ENCODE measurements at places on chromosomes 2 and 18.

DNA sequence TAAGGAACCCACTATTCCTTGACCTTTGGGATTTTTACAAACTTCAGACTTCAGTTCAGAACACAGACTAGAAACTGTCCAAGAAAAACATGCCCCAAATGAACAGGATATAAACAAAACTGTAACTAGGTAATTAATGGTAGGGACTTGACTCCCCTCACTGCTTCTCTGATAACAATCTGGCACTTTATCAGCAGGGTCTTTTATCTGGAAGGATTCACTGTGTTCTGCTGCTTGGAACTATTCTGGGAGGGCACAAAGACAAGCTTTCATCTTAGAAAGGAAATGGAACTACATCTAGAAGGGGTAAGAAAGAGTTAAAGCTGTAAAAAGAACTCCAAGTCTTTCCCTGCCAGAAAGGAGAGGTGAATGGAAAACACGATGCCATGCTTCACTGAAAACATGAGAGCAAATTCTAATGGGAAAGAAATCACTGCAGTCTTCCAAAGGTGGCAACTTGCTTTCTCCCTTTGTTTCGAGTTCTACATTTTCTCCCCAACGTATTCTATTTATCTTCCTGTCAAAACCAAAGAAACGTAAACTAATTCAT is 181.2 kb downstream of the THADA start:
- no peak for DNase-seq

- DNase-seq: no peak
Measured at GRCh38 chr18:25247725-25248124, 104.2 kb downstream of the ZNF521 start.

- DNase-seq: no peak
Measured at GRCh38 chr2:237011206-237011795, 74.4 kb upstream of the COPS8 start.

- DNase-seq: no peak
Measured at GRCh38 chr2:75320898-75321598, 121.7 kb upstream of the TACR1 start.

DNA sequence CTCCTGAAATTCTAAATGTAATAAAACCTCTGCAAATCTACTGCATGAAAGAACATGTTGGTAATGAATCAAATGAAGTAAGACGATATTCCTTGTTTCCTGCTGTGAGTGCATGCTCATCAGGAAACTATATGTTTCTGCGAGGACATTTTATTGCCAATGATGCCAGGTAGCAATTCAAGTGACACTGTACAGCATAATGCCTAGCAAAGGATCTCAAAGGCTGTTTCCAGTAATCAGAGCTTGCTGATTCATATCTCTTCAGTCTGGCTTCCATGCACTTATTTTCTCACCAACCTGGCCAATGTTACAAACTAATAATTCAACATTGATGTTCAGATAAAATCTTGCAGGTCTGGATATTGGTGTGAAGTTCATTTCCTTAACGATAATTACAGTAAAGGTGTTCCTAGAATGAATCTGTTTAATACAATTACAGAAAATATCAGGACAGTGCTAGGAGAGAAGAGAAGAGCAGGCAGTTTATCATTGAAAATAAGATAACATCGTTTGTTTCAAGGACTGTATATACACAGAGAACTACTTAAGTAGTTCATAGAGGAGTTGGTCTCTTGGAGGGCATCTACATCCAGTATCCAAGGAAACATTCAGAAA is 568.5 kb upstream of the SOX11 start:
- no peak for DNase-seq

GRCh38 chr2:29599946-29600345 is 321.4 kb downstream of the ALK start:
- no peak for DNase-seq

DNA sequence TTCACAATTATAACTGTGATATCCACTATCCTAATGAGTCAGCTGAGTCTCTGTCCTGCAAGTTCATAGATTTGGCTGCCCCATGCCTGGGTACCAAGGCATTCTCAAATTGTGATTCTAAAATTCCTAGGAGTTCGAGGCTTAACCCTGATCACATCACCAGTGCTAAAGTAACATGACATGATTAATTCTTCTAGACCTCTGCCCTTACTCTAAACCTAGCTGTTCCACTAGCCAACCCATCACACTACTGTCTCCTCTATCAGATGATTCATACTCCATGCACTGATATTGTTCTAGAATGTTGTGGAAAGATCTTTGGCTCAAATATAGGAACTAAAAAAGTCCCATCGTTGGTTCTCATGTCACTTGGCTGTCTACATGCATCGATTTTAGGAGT is 487.6 kb downstream of the PIK3C3 start:
- no peak for DNase-seq

DNA sequence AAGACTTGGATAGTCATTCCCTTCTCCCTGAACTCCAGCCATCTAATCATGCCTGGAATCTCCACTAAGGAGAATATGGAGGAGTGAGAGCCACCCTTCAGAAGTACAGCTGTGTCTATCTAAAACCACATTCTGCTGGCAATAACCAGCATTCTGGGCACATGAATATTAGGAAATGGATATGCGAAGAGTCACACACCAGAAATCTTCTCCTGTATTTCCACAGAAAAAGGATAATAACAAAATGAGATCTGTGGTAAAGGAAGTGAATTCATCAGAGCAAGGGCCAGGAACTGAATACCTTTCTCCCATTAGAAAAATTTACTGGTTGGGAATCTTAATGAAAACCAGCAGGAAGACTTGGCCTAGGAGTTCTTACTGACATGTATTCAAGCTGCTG is 218.8 kb downstream of the SCG2 start:
- no peak for DNase-seq

All from thoracic aorta (tissue), 2 donors.